LNCaP clone FGC (cell line): ENCODE measurements at places on chromosomes 13 and 19.

DNA sequence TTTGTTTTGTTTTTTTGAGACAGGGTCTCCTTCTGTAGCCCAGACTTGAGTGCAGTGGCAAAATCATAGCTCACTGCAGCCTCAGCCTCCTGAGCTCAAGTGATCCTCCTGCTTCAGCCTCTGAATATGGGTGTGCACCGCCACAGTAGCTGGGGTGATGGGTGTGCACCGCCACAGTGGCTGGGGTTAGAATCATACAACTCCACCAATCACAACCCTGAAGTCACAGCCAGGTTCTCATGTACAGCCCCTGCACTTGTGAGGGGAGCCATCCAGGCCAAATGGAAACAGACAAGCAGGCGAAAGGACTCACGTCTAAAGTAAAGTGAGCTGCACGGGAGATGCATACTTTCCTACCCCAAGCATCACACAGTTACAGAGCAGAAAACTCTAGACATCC, 63.1 kb upstream of the RANBP3 start:
- no peak for DNase-seq

DNA sequence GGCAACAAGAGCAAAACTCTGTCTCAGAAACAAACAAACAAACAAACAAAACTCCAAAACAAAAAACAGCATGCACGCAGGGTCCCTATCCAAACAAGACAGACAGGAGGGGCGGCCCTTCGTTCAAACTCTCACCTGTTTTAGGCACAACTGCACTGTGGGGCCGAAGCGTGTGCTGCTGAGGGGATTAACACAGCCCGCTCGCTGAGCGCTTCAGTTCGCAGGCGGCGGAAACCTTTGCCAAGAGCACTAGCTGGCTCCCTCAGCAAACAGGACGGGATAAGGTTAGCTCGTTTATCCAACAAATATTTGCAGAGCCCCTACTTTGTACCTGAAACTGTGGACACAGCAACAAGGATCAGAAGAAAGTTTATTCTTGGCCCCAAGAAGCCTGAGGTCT, 1.6 kb upstream of the ADPRHL1 start:
- DNase-seq = no peak

- no peak for DNase-seq
Observed at GRCh38 chr19:35069696-35070095, 28.2 kb downstream of the HPN start.

DNA sequence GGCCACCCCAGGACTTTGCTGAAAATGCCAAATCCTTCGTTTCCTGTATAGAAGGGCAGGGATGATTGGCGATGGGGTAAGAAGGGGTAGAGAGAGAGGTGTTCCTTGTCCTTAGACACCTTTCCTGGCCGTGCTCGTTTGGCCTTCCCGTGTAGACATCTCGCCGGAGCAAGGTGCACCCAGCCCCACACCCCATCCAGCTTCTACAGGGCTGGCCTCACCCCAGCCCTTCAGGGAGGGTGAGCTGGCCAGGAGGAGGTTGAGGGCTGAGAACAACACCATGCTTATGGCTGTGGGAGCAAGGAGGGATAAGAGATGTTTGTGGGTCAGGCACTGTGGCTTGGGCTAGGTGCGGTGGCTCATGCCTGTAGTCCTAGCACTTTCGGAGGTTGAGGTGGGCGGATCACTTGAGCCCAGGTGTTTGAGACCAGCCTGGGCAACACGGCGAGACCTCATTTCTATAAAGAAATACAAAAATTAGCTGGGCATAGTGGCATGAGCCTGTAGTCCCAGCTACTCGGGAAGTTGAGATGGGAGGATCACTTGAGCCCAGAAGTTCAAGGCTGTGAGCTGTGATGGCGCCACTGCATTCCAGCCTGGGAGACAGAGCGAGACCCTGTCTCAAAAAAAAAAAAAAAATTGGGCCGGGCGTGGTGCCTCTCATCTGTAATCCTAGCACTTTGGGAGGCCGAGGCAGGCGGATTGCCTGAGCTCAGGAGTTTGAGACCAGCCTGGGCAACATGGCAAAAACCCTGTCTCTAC, 15.5 kb downstream of the SMARCA4 start:
- no peak for DNase-seq

DNA sequence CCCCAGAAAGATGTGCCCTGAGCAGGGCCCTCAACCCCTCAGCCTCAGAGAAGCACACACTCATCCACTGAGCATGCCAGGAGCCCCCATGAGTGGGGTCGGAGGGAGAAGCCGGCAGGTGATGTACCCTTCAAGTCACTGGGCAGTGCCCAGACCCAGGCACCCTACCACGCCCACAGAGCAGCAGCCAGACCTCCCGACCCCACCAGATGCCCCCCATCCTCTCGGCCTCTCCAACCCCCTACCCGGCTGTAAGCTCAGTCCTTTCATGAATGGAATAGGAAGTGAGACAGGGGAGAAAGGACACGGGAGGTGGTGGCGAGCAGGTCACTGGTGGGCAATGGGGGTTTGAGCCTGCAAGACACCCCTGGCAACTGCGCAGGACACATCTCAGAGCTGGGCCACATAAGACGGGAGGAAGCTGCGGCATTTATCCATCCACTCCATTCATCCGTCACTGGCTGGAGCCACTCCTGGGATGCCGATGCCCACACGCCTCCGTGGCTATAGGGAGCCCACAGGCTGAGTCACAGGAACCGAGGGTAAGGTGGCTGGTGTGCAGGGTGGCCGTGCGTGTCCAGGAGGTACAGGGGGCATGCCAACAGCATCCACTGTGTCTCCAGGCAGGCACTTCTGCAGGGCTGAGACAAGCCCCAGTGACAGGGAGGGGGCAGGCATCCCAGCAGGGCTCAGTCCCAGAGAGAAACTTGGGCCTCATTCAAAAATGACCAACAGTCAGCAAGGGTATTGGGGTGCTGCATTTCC, 23.8 kb upstream of the VSTM2B start:
- no peak for DNase-seq

DNA sequence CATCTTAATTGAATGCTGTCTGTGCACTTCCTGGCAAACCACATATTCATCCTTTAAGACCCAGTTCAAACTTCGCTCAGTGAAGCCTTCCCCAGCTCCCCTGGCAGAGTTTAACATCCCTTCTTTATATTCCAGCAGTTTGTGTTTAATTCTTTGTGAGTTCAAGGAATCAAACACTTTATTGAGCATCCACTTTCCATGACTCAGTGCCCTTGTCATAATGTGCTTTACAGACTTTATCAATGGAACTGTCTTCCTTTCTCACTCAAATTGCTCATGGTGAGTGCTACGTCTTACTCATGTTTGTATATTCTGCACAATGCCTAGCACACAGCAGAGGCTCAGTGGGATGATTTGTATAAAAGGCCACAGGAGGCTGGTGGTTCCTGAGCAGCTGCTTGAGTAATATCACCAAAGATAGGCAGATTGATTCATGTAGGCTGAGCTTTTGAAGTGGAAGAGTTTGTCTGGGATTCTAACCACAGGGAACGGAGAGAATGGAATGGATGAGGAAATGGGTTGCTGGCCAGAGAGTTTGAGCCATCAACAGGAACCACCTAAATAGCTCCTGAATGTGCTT, 44.2 kb downstream of the SERTM1 start:
- no peak for DNase-seq

- DNase-seq = no peak
Observed at GRCh38 chr19:45464852-45465441, 2.8 kb upstream of the FOSB start.

DNA sequence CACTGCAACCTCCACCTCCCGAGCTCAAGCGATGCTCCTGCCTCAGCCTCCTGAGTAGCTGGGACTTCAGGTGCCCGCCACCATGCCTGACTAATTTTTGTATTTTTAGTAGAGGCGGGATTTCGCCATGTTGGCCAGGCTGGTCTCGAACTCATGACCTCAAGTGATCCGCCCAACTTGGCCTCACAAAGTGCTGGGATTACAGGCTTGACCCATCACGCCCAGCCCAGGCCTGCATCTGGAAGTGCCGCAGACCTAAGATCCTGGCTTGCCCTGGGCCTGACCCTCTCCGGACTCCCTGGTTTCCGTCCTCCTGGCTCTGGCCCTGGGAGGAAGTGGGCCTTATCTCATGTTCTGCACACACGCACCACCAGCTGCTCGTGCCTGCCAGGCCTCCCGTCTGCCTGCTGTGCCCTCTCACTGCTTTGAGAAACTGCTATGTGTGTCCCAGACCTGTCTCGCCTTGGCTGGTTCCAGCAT, 4.7 kb upstream of the PTGIR start:
- no peak for DNase-seq

- no peak for DNase-seq
Observed at GRCh38 chr13:42656161-42656560, 82.2 kb downstream of the TNFSF11 start.

DNA sequence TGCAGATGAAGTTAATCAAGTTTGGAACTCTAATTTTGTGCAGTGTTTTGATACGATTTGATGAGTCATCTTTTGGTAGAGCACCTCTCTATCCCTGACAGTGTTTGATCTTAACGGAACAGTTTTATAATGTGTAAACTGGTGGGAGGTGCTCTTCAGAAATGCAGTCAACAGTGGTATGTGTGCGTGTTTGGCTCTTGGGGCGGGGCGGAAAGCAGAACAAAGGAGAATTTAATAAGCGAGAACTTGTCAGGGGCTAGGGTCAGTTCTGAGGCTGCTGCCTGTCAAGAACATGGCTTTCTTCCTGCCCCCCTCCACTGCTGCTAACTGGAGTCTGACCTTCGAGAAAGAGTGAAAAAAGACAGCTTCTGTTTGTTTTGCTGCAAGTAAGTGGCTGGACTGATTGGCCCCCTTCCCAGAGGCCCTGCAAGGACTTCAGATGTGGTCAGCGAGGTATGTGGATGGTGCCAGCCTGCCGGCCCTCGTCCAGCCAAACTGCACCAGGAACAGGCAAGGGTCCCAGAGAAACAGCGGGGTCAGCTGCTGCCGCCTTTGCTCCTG, 40.8 kb downstream of the BBC3 start:
- DNase-seq = peak; percentile 47

- DNase-seq = no peak
Observed at GRCh38 chr13:112892426-112893206, 76.4 kb upstream of the MCF2L start.

- no peak for DNase-seq
Observed at GRCh38 chr19:45477713-45478453, 10.1 kb downstream of the FOSB start.

DNA sequence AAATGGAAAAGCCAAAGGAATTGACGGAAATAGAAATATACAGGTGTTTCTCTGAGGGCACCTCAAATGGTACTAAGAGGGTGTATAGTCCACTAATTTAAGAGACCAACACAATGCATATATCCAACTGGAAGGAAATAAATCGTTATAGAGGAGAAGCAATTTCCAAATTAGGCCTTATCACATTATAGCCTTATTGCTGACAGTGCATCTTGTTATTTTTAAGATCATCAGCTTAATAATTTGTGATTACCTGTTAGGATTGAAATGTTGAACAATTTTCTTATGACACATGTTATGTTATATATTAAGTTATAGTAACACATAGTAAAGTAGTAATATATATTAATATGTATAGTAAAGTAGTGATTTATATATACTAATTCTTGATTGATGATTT, 915.7 kb upstream of the PCDH9 start:
- no peak for DNase-seq

GRCh38 chr19:2476451-2477140, 669 bp downstream of the GADD45B start:
- DNase-seq = no peak

DNA sequence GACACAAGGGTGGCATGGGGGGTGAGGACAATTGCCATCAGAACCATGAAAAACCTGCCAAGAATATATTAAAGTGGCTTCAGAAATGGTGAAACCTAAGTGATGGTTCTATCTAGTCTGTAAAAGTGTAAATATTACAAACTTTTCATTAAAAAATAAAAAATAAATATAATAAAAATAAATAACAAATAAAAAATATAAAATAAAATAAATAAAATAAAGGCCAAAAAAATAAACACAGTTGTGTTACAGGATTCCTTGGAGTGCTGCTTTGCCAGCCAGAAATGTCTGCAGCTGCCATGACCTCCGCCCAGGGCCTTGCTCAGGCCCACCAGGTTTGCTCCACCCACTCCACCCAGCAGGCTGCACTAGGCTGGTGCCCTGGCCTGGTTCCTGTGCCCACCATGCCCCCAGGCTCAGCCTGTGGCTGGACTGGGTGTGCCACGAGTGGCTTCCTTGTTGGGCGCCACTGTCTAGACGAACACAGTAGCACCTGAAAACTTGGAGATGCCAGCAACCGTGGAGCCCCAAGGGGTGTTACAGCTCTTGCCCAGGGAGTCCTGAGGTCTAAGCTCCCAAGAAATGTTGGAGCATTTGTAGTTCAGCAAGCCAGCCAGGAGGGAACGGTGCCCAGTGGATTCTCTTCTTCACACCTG, 20.9 kb downstream of the CCDC70 start:
- DNase-seq = no peak

DNA sequence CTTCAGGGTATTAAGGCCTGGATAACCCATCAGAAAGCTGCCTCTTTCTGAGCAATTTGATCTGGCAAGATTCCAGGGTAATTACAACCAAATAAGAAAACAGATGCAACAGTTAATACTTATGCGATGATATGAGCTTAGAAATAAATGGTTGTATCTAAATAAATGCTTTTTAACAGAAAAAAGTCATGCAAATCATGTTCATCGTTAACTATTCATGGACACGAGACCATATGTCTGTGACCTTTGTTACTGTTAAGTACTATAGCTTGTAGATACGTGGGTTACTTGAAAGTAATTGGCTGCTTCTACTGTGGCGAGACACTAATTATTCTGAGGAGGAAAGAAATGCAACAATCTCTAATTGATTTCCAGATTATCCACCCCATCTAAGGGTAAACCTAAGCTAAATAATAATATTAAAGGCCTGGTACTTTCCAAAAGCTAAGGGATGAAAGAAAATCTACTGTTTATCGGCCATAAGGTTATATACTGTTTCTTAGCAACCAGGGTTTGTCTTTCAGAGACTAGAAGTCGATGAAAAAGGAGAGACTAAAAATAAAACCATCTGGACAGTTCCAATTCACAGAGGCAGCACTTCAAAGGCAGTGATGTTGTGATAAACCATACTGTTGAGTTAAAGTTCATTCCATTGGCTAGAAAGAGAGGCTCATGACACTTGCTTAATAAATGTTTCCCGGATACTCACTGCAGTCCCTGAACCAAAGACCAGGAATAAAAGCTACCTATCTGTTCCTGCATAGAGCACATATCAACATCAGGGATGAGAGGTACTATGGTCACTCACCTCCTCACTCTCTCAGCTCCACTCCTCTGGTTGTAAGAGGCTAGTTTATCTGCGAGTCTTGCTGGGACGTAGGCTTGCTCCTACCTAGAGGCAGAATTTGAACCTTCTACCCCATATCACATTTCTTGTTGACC, 1.5 kb downstream of the EPSTI1 start:
- DNase-seq = no peak

GRCh38 chr13:110799246-110800236, 86.0 kb downstream of the ING1 start:
- no peak for DNase-seq
